ENCODE measurements at places on chromosomes 4 and X.

GRCh38 chr4:10750714-10751113, 66.1 kb upstream of the CLNK start:
- no peak for DNase-seq

DNA sequence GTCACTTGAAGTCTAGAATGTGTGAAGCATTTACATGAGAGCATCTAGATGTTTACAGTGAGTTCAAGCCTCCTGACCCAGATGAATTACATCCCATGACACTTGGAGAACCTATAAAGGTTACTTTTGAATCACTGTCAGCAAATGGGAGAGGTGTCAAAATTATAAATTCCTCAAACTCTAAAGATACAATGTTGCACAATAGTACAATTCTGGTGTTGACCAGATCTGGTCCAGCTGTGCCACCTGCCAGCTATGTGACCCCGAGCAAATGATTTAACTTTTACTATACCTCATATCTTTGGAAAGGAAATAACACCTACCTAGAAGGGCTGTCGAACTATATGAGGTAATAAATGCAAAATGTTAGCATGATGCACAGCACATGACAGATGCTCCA, 69.8 kb downstream of the JADE1 start:
- no peak for DNase-seq

GRCh38 chr4:168908093-168908492, 102.0 kb downstream of the CBR4 start:
- no peak for DNase-seq

DNA sequence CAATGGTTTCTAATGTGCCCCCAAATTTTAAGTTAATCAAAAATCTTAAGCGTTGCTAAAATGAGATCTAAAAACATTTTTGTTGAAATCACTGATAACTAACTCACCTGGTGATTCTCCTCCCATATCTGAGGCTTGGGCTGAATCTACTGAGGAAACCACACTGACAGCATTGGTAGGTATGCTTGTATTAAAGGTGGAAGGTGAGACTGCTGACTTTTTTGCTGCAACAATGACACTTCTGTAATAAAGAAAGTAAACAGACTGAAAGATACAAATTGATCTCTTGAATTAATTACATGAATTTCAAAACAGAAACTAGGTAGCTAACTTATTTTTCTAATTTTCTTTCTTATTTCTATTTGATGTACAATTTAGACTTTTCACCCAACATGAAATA, 198.1 kb downstream of the LRBA start:
- no peak for DNase-seq

DNA sequence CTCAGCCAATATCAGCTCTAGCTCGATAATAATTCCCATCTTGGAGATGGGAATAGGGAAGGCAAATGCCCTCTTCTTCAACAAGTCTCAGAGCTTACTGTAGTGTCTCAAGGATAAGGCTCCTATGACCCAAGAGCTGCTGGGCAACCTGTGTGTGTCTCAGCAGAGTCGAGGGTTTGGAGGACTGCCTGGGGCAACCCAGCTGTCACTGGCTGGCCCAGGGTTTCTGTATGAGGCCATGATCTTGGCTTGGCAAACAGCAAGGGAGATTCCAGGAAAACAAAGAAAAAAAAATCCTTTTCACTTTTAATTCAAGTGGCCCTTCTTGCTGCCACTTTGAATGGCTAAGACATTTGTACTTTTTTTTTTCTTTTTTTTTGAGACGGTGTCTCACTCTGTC, 34.4 kb downstream of the TMSB4X start:
- DNase-seq = no peak

- no peak for DNase-seq
Measured at GRCh38 chr4:683982-684622, 4.8 kb downstream of the SLC49A3 start.
